ENCODE measurements at places on chromosomes 11 and 22.

DNA sequence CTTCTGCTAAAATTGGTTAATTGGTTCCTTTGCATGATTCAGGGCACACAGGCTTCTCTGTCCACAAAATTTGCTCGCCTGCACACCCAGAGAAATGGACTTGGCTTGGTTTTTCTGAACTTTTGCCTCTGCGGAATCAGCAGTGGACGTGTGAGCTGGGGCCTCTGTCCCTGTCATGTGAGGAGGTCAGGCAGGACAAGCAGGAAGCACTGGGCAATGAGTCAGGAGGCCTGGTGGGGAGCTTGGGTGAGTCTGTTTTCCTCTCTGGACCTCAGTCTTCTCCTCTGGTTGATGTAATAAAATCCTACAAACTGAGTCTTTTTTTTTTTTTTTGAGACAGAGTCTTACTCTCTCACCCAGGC is 10.4 kb upstream of the CELSR1 start:
- no peak for DNase-seq

GRCh38 chr11:115067471-115067870 is 389.1 kb downstream of the NXPE2 start:
- DNase-seq: no peak

DNA sequence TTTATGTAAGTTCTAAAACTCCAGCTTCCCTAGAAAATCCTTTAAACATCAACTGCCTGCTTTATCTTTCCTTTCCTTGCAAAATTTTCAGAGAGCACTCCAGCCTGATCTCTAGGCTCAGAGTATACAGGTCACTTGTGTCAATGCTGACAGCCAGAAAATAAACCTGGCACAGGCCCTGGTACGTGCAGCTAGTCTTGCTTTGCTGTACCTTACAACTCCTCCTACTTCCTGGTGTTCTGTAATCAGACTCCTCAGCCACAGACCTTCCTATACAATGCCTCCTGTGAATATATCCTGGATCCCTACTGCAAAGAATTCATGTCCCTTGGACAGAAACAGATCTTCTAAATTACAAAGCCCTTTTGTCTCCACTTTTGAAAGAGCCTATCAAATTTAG is 24.2 kb upstream of the TMEM123 start:
- no peak for DNase-seq

- no peak for DNase-seq
These were observed 18.9 kb downstream of the RRP8 start for GRCh38 chr11:6584528-6584927.
